Renal cortical epithelial cell (primary cell): ENCODE measurements at places on chromosomes 12 and 14. TPM values are rescaled to one million over a fixed set of nuclear protein-coding genes. Genes with fewer than 3 reads are reported as not detected.

The IL26 gene
- not detected in 2 replicates for total RNA-seq

The RNF34 gene
- 64.1 and 71.2 TPM in 2 replicates for total RNA-seq

The RERG gene
- 4.1 TPM in 1 of 2 replicates, not detected in the other for total RNA-seq

The ASPG gene
- total RNA-seq: 0.89 TPM in 1 of 2 replicates, not detected in the other

The KCNC2 gene
- under 0.01 TPM in 1 of 2 replicates, not detected in the other for total RNA-seq
